ENCODE measurements at places on chromosomes 1 and 21.
A peak's percentile ranks its signal among the peaks of the same experiment; 100 is the strongest.

- no peak for DNase-seq
Observed at GRCh38 chr1:155178441-155179111, 4.9 kb downstream of the TRIM46 start.

DNA sequence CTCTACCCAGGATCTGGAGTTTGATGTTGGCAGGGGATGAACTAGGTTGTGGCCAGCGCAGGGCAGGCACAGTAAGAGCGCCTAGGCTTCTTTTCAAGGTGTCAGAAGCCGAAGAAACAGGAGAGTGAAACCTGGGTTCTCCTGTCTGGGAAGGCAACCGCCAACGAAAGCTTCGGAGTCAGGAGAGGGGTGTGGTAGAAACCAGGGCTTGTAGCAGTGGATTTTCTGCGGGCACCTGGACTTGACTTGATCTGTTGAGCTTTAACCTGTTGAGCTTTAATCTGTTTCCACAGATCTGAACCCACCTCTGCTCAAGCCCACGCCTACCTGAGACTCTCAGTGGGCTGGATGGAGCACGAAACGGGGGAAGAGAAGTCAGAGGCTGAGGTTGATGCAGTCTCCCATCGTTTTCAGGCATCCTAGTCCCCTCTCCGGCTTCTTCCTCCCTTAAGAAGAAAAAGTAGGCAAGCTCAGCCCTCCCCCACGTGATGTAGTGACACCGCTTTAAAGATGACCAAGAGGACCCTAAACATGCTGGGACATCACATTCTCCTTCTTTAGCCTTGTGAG, 9.3 kb downstream of the HLX start:
- DNase-seq = no peak

DNA sequence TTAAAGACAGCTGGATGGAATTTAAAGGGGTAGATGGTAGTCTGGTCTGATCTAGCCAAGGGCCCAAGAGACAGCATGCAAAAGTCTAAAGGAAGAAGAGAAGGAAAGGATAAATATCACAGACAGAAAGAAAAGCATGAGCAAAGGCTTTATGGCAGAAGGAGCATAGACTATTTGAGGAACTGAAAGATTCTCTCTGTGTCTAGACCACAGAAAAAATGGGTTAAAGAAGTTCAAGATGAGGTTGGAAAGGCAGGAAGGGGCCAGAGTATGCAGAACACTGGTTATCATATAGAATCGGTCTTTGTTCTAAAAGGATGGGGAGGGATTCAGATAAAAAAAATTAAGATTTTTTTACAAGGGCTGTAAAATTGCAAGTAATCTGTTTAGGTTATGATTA, 136.8 kb upstream of the SGIP1 start:
- peak; percentile 43 for DNase-seq

DNA sequence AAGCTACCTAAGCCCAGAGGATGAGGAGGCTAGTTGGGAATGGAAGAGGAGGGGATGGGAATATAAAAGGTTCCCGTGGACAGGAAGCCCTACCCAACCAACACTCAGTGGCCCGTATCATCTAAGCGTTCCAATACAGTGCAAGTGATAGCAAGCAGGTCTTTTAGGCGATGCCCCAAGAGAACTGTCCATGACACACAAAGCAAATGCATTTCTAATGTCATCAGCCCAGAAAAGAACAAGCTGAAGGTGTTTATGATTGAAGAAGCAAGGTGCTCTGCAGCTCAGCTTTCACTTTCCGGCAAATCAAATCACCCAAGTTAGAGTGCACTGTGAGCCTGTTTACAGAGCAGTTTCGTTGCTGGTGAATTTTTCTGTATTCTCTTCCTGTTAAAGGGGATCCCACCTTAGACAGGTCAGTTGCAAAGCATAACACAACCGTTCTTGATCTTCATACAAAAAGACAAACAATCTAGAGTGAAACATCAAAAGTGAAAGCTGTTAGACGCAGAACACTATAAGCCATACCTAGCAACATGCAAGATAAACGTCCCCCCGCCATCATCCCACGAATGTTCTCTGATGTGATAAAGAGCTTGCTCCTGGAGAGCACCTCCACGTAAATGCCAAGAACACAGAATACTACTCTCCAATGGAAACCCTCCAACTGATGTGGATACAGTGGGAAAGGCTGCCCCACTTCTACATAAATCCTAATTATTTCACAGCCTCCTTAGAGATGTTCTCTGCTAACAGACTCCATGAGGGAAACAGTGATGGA, 54.0 kb downstream of the PGBD5 start:
- DNase-seq = no peak

DNA sequence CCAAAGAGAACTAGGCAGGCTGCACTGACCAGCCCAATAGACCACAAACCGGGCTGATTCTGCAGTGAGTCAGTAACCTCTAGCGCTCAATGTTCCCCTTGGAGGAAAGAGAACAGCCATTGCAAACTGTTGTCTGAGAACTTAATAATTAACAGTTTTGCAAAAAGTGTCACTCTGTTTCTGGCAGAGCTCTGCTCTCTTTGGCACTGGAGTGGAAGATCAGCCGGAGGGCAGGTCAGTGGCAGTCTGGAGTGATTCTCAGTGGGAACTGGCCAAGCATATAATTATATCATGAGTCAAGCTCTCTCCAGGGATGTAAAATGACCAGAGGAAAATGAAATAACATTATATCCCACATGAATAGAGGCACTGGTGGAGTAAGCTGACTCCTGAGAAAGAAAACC, 238.3 kb downstream of the HLX start:
- no peak for DNase-seq

Measured in hematopoietic multipotent progenitor cell treated with erythropoietin and hydrocortisone succinate and interleukin-3 and kit ligand, for 4 days (in vitro differentiated cells).